Cardiac fibroblast (primary cell): ENCODE measurements at places on chromosomes 16 and 17.

DNA sequence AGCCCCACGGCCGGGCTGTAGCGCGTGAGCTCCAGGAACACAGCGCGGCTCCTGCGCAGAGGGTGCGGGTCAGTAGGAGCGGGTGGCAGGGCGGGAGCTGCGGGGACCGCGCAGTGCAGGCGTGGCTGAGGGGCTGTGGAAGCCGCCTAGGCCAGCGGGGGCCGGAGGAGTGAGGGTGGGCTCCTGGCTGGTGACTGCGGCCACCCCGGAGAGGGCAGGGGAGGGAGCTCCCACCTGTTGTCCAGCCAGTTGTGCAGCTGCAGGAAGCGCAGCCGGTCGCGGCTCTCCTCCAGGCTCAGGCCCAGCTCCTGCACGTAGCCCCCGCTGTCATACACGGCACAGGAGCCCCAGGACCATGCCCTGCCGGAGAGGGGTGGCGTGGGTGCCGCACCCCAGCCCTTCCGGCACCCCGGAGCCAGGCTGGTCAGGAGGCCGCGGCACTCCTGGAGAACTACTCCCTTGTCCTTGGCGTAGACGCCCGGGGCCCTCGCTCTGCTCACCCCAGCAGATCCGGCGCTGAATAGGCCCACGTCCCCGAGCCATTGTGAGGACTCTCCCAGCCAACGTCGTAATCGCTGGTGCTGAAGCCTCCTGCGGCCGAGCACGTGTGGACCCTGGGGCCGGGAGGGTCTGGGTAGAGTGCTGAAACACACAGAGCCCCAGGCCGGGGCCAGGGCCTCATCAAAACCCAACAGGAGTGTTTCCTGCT is 43.9 kb downstream of the TSC2 start:
- DNase-seq: no peak

DNA sequence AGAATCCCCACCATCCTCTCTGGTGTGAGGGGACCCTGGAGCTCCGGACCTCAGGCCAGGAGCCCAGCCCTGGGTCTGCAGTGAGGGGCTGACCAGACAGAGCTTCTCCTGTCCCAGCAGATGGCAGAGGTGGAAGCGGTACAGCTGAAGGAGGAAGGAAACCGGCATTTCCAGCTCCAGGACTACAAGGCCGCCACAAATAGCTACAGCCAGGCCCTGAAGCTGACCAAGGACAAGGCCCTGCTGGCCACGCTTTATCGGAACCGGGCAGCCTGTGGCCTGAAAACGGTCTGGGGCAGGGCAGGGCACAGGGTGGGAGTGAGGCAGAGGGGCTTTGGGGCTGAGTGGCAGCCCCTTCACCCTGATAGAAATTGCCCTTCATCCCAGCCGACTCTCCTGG is 527 bp downstream of the UNC45B start:
- DNase-seq: no peak

- no peak for DNase-seq
These were observed 52.3 kb downstream of the AMFR start for GRCh38 chr16:56373003-56373402.

GRCh38 chr16:10581507-10581906 is 1.1 kb upstream of the EMP2 start:
- DNase-seq: peak; percentile 42

DNA sequence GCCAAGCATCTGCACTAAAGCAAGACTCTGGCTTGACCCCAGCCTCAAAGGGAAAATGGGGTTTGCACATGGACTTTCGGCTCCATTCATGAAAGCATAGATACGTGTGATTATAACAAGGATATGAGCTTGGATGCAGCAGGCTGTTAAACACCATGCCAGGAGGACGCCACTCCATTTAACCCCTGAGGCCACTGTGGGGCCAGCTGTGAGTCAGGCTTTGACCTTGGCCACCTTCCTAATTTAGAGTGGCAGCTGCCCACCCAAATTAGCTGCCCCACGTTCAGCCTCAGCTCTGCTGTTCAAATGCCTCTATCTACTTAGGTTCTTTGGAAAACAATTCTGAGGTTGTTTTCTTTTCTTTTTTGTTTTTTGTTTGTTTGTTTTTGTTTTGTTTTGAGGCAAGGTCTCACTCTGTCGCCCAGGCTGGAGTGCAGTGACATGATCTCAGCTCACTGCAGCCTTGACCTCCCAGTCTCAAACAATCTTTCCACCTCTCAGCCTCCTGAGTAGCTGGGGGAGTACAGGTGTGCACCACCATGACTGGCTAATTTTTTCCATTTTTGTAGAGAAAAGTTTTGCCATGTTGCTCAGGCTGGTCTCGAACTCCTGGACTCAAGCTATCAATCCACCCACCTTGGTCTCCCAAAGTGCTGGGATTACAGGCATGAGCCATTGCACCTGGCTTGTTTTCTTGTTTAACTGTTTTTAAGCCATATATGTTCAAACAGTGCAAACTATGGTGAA is 23.2 kb upstream of the KIFC3 start:
- no peak for DNase-seq

GRCh38 chr16:912684-913613 is 57.8 kb downstream of the LMF1 start:
- no peak for DNase-seq

DNA sequence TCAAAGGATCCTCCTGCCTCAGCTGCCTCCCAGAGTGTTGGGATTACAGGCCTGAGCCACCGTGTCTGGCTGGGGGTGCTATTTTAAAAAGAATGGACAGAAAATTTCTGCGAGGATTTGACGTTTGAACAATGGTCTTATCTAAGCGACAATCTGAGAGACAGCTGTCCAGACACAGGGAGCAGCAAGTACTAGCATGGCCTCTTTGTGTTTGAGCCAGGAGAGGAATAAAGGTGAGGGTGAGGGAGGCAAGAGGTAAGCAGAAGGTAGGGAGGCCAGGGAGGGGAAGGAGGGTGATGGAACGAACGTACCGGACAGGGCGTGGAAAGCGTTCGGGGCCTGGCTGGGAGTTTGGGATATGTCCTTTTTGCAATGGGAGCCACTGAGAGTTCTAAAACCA is 59.2 kb downstream of the PITPNC1 start:
- DNase-seq: no peak

GRCh38 chr17:36947922-36948716 is 635 bp upstream of the AATF start:
- DNase-seq: no peak

GRCh38 chr17:64230791-64231408 is 32.2 kb downstream of the TEX2 start:
- DNase-seq: peak; percentile 90

GRCh38 chr17:33895491-33895890 is 359.6 kb upstream of the CCL2 start:
- no peak for DNase-seq
